ENCODE measurements at places on chromosomes 7 and 10.

DNA sequence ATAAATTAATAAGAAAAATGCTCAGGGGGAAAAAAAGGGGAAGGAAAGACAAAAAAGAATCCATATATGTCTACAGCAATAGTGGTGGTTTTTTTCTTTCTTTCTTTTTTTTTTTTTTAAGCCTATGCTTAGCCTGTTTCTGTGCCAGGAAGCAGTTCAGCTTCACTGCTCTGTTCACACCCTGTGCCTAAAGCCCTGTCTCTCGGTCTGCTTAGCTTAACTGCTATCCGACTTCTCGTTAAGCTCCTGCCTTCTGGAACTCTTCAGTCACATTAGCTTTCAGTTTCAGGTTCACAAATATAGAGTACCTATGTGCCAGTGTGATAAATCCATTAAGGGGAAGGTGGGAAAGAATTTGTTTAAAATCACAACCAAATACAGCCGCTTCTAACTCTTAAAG, 26.5 kb upstream of the NRG3 start:
- no peak for DNase-seq

DNA sequence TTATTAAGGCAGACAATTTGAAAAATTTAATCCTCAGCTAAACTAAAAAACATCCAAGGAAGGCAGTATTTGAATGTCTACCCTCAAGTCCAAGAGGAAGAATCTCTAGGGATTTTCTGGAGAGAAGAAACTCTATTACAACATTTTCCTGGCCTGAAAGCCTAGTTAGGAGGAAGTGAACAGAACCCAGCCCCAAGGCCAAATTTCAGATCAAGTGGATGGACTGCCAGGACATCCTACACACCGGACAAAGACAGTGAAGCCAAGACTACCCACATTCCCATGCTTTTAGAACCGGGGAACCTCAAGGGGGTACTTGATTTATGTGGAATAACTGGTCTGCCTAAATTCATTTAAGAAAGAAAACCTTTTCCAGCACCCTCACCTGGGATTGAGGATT, 108.9 kb upstream of the MEOX2 start:
- no peak for DNase-seq

DNA sequence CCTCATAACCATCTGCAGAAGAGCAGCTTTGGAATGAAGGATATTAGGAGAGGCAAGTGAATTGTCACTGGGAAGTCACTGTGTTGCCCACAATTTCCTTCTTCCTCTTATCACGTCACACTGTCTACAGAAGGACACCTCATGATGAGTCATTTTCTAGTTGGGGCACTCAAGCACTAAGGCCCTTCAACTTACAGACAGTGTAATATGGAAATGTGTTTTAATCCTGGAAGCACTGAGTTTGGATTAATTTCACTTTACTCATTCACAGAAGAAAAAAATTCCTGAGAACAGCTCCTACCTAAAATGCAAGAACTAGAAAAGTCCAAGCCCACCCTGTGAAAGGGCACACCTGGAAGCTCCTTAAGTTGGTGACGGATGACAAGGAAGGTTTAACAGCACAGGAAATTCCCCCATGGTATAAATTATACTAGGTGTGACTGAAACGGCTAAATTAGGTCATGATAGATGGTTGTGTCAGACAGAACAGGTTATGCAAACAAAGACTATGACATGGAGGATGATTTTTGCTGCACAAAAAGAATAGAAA, 56.6 kb downstream of the PARD3 start:
- no peak for DNase-seq

GRCh38 chr7:234708-235553, 42.6 kb downstream of the FAM20C start:
- no peak for DNase-seq

- DNase-seq, result no peak
These were observed at the start of gene LGI1 for GRCh38 chr10:93757801-93758507. Gene LGI1, plus strand, starts transcription at chr10:93757936. Its CDS starts 209 bp downstream, at chr10:93758145.

DNA sequence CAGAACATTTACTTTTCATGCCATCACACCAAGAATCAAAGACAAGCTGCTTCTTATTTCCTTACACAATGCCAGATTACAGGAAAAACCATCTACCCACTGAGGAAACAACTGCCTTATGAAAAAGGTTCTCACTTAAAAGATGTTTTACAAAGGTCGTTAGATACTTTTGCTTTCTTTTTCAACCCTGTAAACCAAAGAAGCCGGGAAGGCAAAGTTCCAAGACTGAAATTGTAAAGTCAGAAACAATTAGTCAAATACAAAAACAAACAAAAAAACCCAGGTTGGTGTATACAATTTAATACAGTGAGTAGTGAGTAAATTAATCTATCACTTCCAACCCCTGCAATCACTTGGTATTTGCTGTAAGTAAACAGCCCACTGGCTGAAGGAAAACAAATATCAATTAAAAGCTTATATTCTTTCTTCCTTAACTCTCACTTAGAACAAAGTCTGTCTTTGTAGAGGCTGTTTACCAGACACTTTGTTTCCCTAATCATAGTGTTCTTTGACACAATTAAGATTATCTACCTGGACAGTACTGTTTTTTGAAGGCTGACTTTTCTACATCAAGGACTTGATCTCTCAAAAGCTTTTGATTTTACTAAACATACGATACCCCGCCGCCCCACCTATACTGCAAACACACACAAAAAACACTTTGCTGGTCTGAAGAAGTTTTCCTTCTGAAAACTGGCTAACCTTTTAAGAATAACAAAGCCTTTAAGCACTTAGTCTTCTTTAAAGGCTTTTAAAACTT, 18.1 kb downstream of the ERLIN1 start:
- no peak for DNase-seq

GRCh38 chr10:24349379-24350001, 140.6 kb downstream of the KIAA1217 start:
- DNase-seq, result no peak

GRCh38 chr7:29946428-29947186, 43.0 kb downstream of the SCRN1 start:
- no peak for DNase-seq

DNA sequence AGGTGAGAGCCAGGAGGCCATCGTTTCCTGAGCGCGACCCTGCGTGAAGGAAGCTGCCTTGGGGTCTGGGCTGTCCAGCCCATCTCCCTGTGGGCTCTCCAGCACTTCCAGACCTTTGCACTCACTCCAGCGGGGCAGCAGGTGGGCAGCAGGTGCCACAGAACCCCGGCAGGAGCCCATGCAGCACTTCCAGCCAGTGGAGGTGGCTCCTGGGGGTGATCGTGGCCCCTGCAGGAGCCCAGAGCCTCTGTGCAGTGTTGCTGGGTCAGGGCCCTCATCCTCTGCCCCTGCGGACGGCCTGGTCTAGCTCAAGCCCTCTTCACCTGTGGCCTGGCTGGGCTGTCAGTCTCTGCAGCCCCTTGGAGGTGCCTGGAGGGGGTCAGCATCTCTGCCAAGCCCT, 59.9 kb downstream of the PWWP2B start:
- no peak for DNase-seq

DNA sequence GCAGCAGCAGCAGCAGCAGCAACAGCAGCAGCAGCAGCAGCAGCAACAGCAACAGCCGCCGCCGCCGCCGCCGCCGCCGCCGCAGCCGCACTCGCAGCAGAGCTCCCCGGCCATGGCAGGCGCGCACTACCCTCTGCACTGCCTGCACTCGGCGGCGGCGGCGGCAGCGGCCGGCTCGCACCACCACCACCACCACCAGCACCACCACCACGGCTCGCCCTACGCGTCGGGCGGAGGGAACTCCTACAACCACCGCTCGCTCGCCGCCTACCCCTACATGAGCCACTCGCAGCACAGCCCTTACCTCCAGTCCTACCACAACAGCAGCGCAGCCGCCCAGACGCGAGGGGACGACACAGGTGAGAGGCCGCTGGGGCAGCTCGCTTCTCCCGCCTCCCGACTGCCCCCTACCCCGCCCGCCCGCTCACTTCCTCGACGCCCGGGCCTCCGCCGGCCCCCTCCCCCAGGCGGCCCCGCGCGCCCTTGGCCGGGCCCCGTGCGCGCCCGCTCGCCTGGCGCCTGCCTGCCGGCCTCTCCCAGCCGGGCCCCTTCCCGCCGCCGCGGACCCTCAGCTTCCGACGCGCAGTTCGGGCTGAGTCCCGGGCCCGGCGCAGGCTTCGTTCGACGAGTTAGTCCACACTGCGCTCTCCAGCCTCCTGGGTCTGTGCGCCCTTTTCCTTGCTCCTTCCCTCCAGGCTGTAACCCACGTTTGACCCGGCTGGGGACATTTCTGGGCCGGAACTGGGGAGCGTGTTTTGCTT, 882 bp downstream of the DLX6 start:
- DNase-seq, result peak; percentile 88

GRCh38 chr7:157337316-157338149, 729 bp downstream of the DNAJB6 start:
- DNase-seq, result no peak

DNA sequence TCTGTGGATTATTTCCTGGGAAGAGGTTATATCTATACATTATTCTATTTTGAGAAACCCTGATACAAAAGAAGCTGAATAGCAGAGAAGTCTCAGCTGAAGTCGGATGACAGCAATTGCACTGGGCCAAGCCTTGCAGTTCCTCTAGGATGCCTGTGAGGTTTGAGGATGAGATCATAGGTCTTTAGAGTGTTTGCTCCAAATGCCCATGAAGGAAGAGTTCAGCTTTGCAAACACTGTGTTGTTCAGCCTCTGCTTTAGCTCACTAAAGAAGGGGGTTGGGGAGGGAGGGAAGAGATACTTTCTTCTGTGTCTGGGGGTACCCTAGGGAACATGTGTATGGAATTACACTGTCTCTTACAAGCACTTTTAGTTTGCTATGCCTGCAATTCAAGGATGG, 282.5 kb upstream of the NRP1 start:
- no peak for DNase-seq

DNA sequence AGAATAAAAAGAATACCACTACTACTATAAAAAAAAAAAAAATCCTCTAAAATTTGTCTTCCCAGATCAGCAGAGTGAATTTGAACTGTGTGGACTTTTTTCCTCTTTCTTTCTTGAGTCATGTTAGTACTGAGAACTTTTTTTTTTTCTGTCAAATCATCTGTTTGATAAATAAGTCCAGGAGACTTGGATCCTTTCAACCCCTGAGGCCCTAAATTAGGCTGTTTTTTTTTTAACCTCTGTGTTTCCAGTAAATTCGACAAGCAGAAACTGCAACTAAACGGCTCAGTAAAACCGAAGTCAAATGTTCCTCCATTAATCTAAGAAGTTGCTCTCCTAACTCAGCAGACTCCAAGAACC, 2.7 kb downstream of the MAP3K8 start:
- no peak for DNase-seq

DNA sequence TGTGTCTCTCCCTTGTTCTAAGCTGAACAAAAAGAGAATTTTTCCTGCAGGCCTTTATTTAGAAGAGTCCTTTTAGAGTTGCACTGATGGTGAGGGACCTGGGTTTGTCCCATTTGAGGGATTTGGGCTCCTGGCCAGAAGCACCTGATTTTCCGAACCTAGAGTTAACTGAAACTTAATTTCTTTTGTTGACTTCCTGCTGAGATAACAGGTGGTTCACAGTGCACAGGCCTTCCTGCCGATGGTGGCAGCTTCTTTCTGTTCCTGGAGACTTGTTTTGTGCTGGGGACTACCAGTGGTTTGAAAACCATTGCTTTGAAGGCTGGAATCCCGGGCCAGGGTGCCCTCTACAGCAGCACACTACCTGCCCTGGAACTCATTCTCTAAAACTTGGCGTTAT, 99.2 kb downstream of the SUGCT start:
- DNase-seq, result no peak

Measured in esophagus muscularis mucosa (tissue), 4 donors.